ENCODE measurements at places on chromosomes 2 and 18. TPM values are rescaled to one million over a fixed set of nuclear protein-coding genes. Genes with fewer than 3 reads are reported as not detected.

The UBE2F gene
- 27.4 TPM for total RNA-seq

The SLC38A11 gene
- not detected for total RNA-seq

The REG3A gene
- total RNA-seq: not detected

The MAP3K19 gene
- total RNA-seq: not detected

GRCh38 chr18:36828157-36828629, 609 bp downstream of the TPGS2 start:
- peak; percentile 12 for DNase-seq
- H3K4me1 ChIP-seq: peaks cover 24% of the 10 kb centered on the region
- no peaks in the 10 kb centered on the region for H3K27me3 ChIP-seq
- no peaks in the 10 kb centered on the region for H3K36me3 ChIP-seq
- H3K4me3 ChIP-seq: peak overlapping the region; percentile 86
- peak overlapping the region; percentile 58 for H3K27ac ChIP-seq

DNA sequence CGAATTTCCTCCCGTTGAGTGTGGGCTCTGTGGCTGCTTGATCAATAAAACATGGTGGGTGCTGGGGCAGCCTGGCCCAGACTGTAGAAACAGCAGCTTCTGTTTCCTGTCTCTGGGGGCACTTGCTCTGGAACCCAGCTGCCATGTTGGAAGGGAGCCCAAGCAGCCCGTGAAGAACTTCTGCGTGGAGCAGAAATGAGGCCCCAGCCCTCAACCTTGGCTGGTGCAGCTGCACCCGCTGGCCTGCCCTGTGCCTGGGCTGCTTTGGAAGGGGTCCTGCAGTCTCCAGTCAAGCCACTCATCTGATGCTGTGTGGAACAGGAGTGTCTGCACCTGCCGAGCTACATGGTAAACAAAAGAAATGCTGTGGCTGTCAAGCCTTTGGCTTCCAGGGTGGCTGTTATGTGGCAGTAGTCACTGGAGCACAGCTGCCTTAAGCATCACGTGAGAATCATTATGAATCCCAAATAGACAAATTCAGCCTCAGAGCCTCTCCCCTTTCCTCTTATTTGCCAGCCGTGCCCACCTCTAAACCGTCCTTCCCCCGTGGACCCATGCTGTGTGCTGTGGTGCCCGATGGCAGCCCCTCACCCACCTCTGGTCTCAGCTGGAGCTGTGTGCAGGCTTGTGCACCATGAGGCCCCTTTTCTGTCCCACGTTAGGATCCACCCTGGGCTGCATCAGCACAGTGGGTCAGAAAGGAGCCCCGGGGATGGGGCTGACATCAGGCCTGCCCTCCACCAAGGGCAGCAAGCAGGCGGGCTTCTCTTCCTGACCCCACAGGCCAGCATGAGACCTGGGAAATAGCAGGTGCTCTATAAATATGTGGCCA, 134.0 kb upstream of the HDAC4 start:
- H3K27ac ChIP-seq: no peak overlapping the region
- DNase-seq: no peak
- no peaks in the 10 kb centered on the region for H3K27me3 ChIP-seq
- H3K36me3 ChIP-seq: no peaks in the 10 kb centered on the region
- no peak overlapping the region for H3K4me3 ChIP-seq
- no peaks in the 10 kb centered on the region for H3K4me1 ChIP-seq

GRCh38 chr2:116717832-116718231, 1096.7 kb upstream of the DDX18 start:
- no peak for DNase-seq
- no peak overlapping the region for H3K27ac ChIP-seq
- H3K27me3 ChIP-seq: no peaks in the 10 kb centered on the region

- DNase-seq: no peak
- no peaks in the 10 kb centered on the region for H3K27me3 ChIP-seq
- no peaks in the 10 kb centered on the region for H3K36me3 ChIP-seq
- H3K27ac ChIP-seq: no peak overlapping the region
Measured at GRCh38 chr2:212409560-212409959, 129.0 kb downstream of the ERBB4 start.

DNA sequence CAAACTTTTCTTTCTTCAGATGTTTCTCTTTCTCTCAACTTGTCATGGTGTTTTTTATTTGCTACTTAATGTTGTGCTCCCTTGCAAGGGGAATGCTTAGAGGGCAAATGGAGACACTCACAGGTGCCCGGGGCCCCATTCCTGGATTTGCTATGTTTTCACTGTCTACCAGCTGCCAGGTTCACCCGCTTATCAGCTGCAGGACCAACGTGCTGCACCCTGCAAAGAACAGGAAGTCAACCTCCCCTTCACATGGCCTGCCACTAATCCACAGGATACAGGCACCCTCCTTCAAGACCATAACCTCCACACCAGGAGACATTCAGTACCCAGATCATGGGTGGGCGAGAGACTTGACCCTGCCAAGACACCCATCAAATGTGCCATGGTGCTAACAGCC, 237.6 kb upstream of the STON1 start:
- peaks cover 6% of the 10 kb centered on the region for H3K4me1 ChIP-seq
- no peak overlapping the region for H3K4me3 ChIP-seq
- no peak overlapping the region for H3K27ac ChIP-seq
- no peak for DNase-seq
- no peaks in the 10 kb centered on the region for H3K36me3 ChIP-seq

DNA sequence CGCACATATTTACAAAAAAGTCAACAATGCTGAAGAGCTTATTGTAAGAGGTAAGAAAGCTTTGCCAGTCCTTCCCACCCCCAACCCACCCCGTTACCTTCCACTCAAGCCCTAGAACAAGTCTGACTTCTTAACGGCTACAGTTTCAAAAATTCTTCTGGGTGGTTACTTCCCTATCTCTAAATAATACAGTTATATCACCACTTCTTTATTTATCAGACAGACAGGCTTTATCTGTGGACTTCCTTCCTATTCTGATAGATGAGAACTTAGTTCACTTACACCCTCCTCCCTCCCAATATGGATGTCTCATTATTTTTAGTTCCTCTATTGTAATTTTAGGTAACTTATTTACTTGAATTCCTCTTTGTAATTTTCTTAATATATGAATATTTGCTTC, 26.7 kb upstream of the ACTR3 start:
- DNase-seq: peak; percentile 8
- H3K27me3 ChIP-seq: no peaks in the 10 kb centered on the region
- no peak overlapping the region for H3K4me3 ChIP-seq

DNA sequence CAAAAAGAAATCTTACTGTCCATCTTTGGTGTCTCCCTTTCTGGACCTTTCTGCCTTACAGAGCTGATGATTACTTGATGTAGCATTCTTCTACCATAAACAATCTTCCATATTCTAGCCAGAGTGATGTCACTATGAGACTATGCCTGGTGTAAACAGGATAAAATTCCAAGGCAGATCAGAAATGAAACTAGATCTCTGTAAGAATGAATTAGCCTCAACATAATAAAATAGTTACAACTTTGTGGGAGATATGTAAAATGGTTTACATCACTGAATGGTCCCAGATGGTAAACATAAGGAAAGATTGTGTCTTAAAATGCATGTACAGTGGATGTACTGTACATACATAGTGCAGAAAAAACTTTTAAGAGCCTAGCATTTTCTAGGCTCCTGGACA, 112.3 kb upstream of the ZNF521 start:
- H3K4me3 ChIP-seq: no peak overlapping the region
- DNase-seq: no peak
- H3K27ac ChIP-seq: no peak overlapping the region
- no peaks in the 10 kb centered on the region for H3K4me1 ChIP-seq
- no peaks in the 10 kb centered on the region for H3K36me3 ChIP-seq

DNA sequence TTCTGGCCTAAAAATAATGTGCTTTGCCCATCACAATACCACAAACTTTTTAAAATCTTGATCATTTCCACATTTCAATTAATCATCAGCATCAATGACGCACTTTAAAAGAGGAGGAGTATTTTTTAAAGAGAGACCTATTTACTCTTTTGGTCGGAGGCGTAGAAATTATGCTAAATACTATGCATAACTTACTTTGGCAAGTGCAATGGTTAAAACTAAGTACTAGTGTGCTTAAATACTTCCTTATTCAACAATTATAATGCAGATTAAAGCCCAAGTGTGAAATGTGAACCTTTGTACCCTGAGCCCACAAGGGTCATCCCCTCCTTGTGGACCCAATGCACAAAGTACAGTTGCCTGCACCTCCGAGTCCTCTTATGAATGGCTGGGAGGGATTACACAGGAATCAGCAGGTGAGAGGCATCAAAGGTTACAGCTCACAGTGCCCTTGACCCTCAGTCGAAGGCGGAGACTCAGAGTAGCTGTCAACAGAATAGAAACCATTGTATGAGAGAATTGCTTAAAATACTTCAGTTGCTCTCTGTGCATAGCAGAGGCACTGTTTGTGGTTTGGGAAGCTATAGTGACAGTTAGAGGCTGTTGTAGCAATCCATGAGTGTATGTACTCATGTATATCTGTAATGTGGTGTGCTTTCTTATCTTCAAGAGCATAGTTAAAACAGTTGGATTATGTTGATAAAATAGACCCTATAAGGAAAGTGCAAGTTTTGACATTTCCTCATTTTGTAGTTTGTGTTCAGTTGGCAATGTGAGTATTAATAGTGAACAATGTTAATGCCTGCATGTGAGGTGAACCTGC, 151.7 kb upstream of the ITGA4 start:
- H3K36me3 ChIP-seq: no peaks in the 10 kb centered on the region
- no peaks in the 10 kb centered on the region for H3K27me3 ChIP-seq
- DNase-seq: peak; percentile 29
- peaks cover 34% of the 10 kb centered on the region for H3K4me1 ChIP-seq

DNA sequence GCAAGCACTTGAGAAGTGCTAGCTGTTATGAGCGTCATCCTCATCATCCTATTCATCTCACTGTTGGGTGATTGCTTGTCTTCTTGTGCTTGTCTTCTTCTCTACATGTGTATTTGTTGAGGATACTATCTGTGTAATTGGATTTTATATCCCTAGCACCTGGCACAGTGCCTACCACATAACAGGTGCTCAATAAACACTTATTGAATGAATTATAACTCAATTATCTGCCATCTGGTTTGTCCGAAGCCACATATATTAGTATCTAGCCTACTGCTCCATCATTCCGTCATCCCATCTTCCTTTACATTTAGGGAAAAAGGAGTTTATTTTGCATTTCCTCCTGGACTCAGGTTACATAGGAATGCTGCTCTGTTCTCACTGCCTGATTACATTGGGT, 330.4 kb upstream of the ETAA1 start:
- no peaks in the 10 kb centered on the region for H3K4me1 ChIP-seq
- H3K36me3 ChIP-seq: no peaks in the 10 kb centered on the region
- no peaks in the 10 kb centered on the region for H3K27me3 ChIP-seq

- no peaks in the 10 kb centered on the region for H3K27me3 ChIP-seq
- no peak overlapping the region for H3K27ac ChIP-seq
- no peak overlapping the region for H3K4me3 ChIP-seq
- peak; percentile 49 for DNase-seq
- peaks cover 5% of the 10 kb centered on the region for H3K4me1 ChIP-seq
Measured at GRCh38 chr18:3037423-3037915, 24.5 kb upstream of the LPIN2 start.

Measured in CD4-positive, alpha-beta T cell (primary cell).